ENCODE measurements at places on chromosomes 1 and 21.

GRCh38 chr1:166166329-166166697 is 488 bp downstream of the FAM78B start:
- DNase-seq: peak; percentile 41

DNA sequence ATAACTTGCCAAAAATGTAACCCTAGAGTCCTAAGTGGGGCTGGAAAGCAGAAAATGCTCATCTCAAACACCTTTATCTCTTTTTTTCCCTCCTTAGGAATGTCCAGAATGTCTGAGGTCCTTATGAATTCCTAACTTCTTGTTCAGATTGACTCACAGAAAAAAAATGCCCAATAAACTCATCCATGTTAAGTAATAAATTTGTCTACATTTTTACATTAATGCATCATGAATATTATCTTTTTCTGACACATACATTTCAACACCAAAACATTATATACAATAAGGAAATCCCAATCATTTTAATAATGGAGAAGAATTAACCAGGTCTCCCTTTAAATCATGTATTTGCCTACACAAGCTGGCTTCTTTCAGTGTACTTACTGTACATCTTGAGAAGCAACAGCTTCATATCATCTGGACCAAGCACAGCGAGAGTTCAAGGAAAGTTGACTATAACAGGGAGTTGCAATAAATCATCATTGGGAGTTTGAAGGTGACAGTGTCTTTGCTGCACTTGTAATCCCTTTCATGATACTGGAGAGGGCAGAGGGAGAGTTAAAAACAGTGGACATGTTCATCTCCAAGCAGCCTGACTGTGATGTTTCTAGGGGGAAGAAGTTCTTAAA is 565.2 kb downstream of the LTN1 start:
- no peak for DNase-seq

DNA sequence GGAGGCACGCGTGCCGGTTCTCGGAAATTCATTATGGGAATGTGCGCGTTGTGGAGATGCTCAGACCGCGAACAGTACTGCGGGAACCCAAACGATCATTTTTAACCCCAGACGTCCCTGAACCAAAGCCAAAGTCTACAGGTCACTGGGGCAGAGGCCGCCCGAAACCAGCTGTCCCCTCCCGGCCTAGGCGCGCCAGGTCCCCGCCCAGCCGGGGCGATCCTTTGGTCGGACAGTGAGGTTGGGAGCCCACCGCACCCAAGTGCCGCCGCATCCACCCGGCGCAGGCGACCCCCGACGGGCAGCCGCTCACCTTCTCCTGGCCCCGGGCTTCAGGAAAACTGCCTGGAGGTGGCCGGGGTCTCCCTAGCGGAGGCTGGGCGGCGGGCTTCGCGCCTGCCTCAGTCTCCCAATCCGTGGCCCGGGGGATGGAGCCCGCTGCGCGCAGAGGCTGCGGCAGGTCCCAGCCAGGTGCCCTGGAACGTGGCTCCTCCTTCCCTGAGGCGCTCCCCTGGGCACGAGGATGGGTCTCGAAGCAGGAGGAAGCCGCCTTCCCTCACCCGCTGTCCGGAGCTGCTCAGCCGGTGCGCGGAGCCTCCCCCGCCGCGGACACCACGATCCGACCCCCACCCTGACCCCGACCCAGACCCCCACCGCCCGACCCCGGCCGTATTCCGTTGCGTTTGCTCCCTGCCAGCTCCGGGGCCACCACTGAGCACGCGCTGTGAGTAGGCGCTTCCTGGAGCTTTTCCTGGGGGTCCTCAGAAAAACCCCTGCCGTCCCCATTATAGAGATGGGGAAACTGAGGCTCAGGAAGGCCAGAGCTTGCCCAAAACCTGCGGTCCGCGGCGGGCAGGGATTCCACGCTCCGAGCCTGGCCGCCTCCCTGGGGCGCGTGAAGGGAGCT is 8.1 kb upstream of the SLX9 start:
- DNase-seq: no peak

GRCh38 chr1:158485455-158485854 is 13.4 kb downstream of the OR10R2 start:
- peak; percentile 90 for DNase-seq

DNA sequence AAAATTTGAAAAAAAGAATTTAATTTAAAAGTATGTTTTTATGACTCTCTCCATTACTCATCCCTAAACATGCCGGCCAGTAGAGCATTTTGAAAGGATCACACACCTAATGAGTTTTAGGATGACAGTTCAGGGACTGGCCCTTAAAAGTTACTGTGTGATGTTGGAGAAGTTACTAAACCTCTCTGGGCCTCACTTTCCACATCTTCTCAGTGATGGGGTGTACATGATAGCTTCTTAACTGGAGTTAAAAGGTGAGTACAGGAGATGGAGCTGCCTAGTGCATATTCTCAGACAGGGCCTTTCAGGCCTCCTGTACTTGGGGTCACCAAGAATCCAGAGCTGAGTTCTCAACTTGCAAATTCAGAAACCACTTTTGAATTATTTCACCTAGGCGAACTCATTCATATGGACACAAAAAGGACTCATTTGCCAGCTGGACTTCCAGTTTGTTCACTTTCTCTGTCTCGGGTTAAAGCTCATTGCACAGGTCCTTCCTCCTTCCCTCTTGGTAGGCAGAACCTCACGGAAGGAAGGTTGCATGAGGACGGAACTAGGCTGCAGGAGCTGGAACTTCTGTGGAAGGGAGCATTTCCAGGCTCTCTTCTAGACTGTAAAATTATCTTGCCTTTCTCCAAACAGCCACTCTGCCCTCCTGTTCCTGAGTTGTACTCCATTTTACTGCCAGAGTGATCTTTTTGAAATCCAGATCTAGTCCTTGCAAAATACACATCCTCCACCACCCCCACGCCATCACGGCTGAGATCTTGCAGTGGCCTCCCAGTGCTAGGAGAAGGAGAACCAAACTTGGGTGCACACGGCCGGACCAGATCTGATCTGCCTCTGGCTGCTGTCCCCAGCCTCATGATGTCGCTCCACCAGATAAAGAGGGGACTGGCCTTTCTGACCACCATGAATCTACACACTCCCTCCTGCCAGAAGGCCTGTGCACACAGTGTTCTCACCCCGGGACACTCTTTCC is 4.3 kb upstream of the SLC30A1 start:
- DNase-seq: no peak

DNA sequence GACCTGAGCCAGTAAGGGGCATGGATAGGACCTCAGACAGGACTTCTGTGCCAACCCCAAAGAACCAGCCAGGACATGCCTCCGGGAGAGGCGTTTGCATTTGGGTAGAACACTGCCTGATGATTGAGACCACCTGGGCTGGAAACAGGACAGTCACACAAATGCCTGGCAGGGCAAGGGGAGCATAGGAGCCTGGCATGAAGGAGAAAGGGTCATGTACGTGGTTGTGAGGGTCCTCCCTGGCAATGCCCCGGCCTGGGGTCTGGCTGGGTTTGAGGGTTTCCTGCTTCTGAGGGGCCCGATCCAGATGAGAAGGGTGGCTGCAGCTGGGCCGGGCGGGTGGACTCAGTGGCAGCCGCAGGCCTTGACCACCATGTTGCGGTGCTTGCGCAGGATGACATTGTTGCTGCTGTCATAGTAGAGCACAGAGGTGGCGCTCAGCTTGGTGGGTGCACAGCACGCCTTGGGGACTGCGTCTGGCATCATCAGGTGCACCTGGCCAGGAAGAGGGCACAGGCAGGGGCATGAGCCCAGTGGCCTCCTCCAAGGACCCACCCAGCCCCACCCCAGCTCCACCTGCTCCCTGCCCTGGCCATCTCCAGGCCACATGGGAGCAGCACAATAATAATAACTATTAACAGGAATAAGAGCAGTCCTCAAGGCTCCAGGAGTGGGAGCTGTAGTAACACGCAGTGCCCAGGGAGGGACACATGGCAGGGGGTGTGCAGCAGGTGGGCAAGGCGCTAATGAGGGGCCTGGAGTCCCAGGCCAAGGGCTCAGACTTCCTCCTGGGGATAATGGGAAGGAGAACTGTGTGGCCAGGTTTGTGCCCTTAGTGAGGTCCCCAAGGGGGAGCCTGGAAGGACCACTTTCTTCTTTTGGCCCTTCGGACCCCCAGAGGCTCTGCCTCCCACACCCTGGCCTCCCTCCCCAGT is 10.8 kb downstream of the OXCT2 start:
- no peak for DNase-seq

DNA sequence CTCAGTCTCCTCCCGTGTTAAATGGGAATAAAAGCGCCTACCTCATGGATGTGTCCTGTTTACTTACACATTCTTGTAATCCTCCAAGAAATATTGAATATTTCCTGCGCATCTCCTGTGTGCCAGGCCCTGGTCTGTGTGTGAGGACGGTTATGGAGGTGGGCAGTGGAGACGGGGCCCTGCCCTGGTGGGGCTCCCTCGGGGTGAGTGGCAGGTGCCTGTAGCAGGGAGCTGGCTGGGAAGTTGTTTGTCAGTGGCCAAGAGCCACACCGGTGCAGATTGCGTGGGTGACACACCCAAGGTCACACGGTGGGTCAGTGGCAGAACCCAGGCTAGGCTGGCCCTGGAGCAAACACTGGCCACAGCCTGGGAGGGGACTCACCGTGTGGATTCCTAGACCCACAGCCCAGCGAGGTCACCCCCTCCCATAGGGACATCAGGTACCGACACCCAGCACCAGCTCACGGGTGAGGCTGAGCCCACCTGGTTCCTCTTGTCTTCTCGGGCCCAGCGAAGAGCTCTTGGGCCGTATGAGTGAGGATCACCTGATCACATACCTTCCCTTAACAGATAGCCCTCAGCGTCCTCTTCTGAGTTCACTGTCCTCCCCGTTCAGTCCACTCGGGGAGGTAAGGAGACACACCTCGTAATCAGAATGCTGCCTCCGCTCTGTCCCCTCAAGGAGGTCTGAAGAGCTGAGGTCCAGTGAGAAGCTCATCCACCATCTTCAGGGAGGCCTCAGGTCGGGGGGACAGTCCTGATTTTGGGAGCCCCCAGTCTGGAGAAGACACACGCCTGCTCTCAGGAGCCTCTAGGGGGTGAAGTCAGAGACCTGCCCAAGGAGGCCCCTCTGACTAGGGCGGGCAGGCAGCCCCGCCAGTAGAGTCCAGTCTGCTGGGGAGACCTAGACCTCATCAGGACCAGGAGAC is 349.6 kb downstream of the MATN1 start:
- DNase-seq: no peak

- no peak for DNase-seq
Observed at GRCh38 chr1:158022554-158023312, 29.3 kb downstream of the KIRREL1 start.

DNA sequence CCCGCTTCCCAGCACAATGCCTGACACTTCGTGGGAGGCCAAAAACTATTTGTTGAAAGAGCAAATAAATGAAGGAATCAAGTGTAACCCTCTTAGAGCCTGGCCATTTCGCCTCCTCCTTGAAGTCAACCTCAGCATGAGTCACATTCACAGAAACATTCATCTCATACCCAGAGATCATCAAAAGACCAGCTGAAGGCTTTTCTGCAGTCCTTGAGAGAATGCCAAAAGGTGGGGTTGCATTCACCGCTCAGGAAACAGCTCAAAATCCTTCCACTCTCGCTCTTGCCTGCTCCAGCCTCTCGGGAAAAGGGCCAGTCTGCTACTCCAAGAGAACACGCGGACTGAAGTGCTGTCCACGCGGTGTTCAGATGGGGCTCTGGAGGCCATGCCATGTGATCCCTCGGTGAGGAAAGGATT is 90.0 kb downstream of the VWA5B1 start:
- no peak for DNase-seq

GRCh38 chr1:75719810-75720209 is 4.7 kb upstream of the ACADM start:
- DNase-seq: no peak
